ENCODE measurements at places on chromosomes 3 and 15.
A peak's percentile ranks its signal among the peaks of the same experiment; 100 is the strongest.

DNA sequence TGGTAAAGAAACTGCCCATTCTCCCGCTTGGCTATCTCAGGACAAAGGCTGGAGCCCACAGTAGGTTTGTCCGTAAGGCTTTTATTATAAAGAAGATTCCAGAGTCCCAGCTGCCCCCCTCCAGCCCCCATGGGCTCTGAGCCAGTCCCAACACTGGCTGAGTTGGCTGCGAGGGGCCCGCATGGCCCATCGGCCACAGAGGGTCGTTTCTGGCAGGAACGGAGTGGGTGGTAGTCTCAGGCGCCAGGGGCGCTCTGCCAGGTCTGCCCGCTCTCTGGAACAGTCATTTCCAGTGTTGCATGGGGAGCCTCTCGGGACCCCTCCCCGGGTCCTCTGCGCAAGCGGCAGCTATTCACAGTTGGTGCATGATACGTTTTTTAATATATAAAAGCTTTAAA lies 12.2 kb downstream of the H1-8 start:
- H3K27me3 ChIP-seq = no peaks in the 10 kb centered on the region
- no peak overlapping the region for H3K4me3 ChIP-seq
- H3K4me1 ChIP-seq = peaks cover 36% of the 10 kb centered on the region
- H3K36me3 ChIP-seq = peaks cover 13% of the 10 kb centered on the region
- H3K27ac ChIP-seq = peak overlapping the region; percentile 63

GRCh38 chr3:37223141-37223558 lies 48.8 kb upstream of the LRRFIP2 start:
- H3K36me3 ChIP-seq = no peaks in the 10 kb centered on the region
- no peaks in the 10 kb centered on the region for H3K27me3 ChIP-seq
- H3K4me1 ChIP-seq = peaks cover 62% of the 10 kb centered on the region
- no peak overlapping the region for H3K27ac ChIP-seq
- no peak overlapping the region for H3K4me3 ChIP-seq

DNA sequence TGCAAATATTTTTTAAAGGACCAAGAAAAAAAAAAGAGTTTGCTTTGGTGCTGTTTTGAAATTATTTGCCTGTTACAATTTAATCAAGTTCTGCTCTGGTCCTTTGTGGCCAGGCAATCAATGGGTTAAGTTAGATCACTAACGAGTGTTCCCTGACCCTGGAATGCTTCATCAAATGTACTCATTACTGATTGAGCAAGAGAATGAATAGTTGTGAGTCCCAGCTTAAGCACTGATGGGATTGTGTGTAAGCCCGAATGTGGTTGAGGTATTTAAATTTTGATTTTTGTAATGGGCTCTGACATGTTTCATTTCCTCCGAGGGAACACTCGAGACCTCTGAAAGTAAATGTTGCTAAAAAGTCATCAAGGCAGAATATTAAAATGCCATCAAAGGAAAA lies 699.1 kb downstream of the MCTP2 start:
- H3K4me1 ChIP-seq = no peaks in the 10 kb centered on the region
- H3K27me3 ChIP-seq = no peaks in the 10 kb centered on the region
- no peak overlapping the region for H3K4me3 ChIP-seq
- no peak overlapping the region for H3K27ac ChIP-seq

- peak overlapping the region; percentile 88 for H3K4me3 ChIP-seq
- DNase-seq = no peak
- H3K27me3 ChIP-seq = no peaks in the 10 kb centered on the region
- H3K36me3 ChIP-seq = peaks cover 2% of the 10 kb centered on the region
Measured at GRCh38 chr15:40845511-40846284, 1.9 kb downstream of the SPINT1 start.

GRCh38 chr3:15094187-15094875 lies 4.6 kb downstream of the RBSN start:
- DNase-seq = no peak
- no peaks in the 10 kb centered on the region for H3K27me3 ChIP-seq
- H3K4me3 ChIP-seq = no peak overlapping the region
- H3K36me3 ChIP-seq = peaks cover 38% of the 10 kb centered on the region
- peaks cover 17% of the 10 kb centered on the region for H3K4me1 ChIP-seq

DNA sequence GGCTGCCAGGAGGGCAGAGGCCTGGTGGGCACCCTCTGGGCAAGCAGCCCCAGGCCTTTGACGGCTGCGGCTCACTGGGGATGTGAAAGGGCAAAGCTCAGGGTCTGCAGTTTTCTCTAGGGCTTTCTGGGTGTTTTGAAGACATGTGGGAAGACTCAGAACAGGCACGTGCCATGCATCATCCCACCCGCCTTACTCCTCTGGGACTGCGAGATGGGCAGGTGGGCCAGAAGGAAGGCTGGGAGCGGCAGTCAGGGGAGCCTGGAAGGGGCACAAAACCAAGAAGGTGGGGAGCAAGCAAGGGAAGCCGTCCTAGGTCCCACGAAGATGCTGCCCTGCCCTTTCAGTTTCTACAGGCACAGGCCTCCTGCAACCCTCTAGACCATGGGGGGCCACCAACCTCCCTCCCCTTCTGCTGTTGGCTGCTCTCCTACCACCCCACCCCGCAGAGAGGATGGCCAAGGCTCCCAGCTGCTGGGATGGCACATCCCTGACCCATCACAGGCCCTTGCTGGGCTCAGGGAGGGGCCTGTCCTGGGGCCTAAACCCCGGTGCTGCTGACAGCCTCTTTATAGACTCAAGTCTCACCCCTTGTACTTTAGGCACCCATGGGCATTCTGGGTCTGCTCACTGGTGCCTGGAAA lies 71.8 kb upstream of the CTSH start:
- no peaks in the 10 kb centered on the region for H3K27me3 ChIP-seq
- no peak overlapping the region for H3K27ac ChIP-seq
- no peak for DNase-seq
- H3K4me3 ChIP-seq = no peak overlapping the region
- no peaks in the 10 kb centered on the region for H3K4me1 ChIP-seq
